ENCODE measurements at places on chromosomes 16 and 17.
A peak's percentile ranks its signal among the peaks of the same experiment; 100 is the strongest.

- DNase-seq: peak; percentile 83
Measured at GRCh38 chr17:30290696-30291542, 825 bp downstream of the BLMH start.

DNA sequence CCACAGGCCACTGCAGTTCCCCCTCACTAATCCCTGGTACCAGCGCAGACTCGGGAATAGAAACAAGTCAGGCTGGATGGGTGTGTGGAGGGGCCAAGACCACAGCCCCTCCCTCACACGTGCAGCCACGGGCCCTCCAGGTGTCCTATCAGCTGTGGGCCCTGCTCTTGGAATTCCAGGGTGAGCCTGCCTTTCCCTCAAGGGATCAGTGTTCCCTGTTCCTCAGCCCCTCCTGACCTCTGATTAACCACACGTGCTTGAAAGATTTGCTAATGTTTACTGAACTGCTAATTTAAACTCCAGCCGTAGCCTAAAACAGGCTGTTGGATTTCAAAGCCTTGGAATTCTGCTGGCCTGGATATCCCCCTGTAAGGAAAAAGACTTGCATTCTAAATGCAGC is 146.4 kb downstream of the SOCS1 start:
- no peak for DNase-seq

- no peak for DNase-seq
Measured at GRCh38 chr16:67425580-67425979, 5.3 kb upstream of the HSD11B2 start.

DNA sequence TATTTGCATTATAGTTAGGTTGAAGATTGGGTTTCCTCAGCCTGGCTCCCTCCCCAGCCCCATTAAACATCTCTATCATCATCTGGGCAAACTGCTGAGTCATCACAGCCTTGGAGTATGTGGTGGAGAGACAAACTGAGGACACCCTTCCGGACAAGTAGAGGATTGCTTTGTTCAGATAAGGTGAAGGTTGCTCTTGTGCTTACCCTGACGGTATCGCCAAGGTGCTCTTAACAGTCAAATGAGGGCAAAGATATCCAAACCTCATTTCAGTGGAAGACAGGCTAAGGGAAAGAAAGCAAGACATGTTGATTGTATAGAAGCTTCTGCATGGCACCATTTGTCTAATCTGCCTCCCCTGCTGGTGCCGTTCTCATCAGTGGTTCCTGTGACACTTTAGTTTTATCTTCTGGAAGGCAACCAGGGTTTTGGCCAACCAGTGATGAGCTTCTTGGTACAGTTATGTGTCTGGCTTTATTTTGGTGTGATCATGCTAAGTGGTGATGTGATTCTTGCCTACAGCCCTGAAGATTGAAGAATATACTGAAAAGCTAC is 56.9 kb upstream of the LGALS9 start:
- DNase-seq: no peak

DNA sequence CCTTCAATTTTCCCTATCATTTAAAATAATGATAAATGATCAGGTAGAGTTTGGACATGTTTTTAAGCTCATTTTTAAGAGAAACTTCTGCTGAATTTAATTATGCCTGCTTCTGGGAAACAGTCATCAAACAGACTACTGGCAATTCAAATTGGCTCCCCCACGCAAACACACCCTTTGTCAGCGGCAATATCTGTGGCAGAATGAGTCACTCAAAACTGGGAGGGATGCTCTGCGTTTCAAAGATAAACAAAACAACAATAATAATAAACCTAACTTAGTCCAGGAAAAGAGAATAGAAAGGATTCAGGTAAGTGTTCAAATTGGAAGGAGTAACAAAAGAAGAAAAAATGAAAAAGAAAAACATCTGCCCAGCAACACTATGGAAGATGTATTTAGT is 108.1 kb upstream of the ERCC4 start:
- DNase-seq: no peak

GRCh38 chr16:78462288-78463208 is 363.1 kb downstream of the WWOX start:
- DNase-seq: peak; percentile 31

DNA sequence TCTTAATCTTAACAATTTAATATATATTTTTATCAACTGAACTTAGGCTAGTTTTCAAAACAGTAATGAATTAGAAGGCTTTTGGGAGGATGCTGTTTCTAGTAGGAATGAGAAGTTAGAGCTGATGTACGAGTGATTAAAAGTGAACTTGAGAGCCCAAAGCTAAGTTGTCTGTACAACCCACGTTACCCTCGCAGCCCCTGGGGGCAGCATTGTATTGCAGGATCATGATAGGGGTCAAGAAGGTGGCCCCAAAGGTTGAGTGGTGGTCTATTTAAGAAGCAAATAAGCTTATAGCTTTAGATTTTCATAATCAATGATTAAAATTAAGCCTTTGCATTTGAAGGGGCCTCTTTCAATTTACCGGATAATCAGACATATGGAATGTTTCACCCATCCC is 33.7 kb upstream of the ALDH3A2 start:
- no peak for DNase-seq

GRCh38 chr17:66784621-66785364 is 50.1 kb upstream of the CACNG5 start:
- DNase-seq: no peak

DNA sequence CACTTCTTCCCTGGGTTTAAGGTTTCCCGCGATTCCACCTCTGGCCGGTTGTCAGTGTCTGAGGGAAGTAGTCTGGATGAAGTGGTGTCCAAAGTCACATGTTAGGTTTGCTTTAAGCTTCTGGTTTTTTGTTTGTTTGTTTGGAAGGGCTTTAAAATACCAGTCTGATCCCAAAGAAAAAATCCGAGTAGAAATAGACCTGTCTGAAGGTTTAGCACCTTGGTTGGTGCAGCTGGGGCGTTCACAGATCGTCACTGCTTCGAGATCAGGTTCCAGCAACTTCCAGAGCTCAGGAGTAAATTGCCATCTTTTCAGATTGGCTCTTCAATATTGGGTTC is 567 bp downstream of the TMEM97 start:
- DNase-seq: no peak

GRCh38 chr17:13597723-13598347 is 3.9 kb downstream of the HS3ST3A1 start:
- no peak for DNase-seq

DNA sequence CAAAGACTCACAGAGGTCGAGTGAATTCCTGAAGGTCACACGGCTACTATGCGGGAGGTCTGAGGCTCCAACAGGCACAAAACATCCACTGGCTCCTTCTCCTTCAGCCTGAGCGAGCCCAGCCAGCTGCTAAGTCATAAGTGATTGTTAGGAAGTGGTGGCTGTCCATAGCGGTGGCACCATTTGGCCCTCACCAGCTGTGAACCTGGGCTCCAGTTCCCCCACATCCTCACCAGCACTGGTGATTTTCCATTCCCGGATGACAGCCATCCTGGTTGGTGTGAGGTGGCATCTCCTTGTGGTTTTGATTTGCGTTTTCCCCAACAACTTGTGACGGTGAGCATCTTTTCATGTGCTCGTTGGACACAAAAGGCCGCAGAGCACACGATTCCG is 302.8 kb downstream of the FOXL1 start:
- no peak for DNase-seq

DNA sequence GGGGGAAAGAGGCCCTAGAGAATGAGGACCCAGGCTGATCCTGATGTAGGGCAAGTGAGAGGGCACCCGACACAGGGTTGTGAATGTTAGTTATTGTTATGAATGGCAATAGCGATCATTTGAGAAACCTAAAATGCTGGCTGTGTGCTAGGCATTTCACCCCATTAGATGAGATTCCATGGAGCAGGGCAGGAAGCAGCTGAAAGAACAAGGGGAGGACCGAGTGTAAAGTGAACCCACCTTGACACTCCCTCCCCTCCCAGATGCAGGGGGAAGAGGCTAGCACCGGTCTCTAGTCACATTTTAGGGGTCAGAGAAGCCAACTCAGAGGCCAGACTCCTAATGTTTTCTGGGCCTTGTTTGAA is 553 bp upstream of the CORO6 start:
- DNase-seq: no peak

DNA sequence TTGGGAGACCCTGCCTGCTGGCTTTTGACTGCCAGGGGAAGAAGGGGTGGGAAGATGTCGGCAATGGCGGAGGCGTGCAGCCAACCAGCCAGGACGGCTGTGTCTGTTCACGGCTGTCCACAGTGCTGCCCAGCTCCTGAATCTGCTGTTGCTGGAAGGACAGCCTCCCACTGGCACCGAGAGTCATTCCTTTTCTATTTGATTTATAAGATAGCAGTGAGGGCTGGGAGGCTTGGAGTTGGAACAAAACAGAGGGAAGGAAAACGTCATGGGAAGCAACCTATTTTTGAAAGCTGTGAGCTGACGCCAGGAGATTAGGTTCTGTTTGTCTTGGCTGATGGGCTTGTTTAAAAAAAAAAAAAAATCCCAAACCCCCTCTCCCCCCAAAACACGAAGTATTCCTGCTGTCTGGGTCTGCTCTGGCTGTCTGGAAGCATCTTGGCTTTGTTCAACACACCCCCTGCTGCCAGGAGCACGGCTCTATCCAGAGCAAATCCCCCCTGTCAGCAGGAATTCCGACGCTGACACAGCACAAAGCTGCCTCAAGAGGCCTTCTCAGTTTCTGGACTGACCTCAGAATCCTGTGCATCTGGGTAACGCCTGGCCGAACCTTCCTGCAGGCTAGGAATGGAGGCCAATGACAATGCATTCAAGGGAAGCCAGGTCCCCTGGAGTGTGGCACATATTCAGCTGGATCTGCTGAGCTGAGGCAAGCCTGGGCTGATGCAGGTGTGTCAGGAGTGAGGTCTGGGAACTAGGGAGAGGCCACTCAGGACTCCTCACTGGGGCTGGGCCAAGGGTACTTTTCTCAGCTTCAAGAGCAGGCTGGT is 41.0 kb upstream of the SREBF1 start:
- peak; percentile 84 for DNase-seq

DNA sequence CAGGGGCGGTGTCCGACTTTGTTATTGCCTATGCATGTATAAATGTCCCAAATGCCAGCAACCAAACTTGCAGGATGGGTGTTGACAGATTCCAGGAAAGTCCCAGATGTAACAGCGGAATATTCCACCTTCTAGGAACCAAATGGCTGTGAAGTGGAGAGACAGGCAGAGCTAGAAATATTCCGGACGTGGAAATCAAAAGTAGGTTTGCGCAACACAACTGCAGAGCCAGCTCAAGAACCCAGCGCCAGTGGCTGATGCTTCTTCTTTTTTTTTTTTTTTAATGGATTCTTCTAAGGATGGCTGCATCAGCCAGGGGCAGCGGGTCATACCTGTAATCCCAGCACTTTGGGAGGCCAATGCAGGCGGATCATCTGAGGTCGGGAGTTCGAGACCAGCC is 601.7 kb downstream of the MAF start:
- no peak for DNase-seq

- DNase-seq: no peak
Measured at GRCh38 chr17:59825533-59826322, 67.0 kb downstream of the TUBD1 start.

GRCh38 chr16:5019775-5020174 is 14.0 kb downstream of the NAGPA start:
- DNase-seq: no peak

DNA sequence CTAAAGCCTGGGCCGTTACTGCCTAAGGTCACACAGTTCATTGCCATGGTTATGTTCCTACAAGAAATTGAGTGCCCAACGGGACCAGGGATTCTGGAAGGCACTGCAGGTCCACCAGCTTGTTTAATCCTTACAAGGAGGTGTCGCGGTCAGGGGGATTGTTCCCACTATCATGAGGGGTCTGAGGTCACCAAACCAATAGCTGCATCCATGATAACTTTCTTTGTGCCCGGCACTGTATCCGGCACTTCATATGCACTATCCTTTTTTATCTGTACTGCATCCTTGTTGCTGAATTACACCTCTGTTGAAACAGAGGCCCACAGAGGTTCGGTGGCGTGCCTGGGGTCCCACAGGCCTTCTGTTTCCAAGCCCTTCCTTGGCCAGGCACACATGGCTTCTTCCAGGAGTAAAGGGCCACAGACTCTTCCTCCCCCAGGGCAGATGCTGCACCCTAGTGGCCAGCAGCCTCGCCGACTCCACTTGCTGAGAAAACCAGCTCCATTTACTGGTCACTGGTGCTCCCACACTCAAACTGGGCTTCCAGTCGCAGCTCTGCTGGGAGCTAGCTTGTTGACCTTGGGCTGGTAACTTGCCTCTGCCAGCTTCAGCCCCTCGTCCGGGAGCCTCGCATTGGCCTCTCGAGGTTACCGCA is 82.0 kb upstream of the PLCG2 start:
- peak; percentile 66 for DNase-seq

- no peak for DNase-seq
Measured at GRCh38 chr16:9081843-9082242, 9.6 kb upstream of the HAPSTR1 start.

GRCh38 chr16:74297145-74297665 is 591 bp downstream of the PSMD7 start:
- DNase-seq: no peak

GRCh38 chr16:31298958-31299357 is 39.2 kb downstream of the ITGAM start:
- DNase-seq: no peak

DNA sequence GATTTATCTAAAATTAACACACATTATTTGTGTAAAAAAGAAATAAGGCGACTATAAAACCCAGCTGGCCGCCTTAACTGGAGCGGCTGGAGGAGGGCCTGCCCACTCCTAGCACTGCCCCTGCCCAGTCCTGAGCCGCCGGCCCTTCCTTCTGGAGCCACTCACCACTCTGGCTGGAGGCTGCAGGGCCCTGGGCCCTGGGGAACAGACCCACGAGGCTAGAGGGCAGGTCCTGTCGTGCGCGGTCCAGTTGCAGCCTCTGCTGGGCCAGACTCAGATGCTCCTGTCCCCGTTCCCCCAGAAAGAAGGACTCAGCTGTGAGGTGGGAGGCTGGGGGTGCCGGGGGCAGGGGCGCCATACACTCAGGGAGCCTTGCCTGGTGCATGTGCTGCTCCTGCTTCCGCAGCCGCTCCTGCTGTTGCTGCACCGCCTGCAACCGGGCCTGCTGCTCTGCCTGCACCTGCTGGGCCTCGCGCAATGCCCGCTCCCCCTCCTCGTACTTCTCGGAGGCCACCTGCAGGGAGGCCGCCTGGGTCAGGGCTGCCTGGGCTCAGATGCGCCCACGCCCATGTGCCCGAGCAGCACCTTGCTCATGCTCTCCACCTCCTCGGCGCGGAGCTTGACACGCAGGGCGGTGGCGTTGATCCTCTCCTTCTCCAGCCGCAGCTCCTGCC is 9.0 kb upstream of the MRPL38 start:
- peak; percentile 46 for DNase-seq

- DNase-seq: no peak
Measured at GRCh38 chr17:32445074-32445415, 735 bp downstream of the PSMD11 start.

- peak; percentile 54 for DNase-seq
Measured at GRCh38 chr17:52170963-52171572, 12.6 kb upstream of the CA10 start.

- DNase-seq: no peak
Measured at GRCh38 chr16:2519711-2520080, 475 bp upstream of the AMDHD2 start.

Measured in ecto neural progenitor cell (in vitro differentiated cells).